ENCODE measurements at places on chromosomes 1 and 21.

DNA sequence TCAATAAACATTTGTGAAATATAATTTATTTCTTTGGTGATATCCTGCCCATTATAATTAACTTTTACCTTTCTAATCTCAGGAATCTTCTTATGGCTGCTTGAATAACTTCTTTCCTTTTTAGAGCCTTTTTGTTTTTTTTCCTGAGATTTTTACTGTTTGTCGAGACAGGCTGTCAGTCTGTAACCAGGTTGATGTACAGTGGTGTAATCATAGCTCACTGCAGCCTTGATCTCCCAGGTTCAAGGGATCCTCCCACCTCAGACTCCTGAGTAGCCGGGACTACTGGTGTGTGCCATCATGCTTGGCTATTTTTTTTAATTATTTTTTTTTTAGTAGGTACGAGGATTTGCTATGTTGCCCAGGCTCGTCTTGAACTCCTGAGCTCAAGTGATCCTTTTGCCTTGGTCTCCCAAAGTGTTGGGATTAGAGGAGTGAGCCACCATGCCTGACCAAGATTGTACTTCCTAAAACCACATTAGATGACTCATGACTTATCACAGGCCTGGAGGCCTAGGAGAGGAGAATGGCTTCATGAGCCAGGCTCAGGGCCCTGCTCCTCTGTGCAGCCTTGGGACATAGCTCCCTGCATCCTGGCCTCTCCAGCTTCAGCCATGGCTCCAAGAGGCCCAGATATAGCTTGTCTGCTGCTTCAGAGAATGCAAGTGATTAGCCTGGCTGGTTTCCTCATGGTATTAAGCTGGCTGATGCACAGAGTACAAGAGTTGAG lies 48.6 kb downstream of the CTH start:
- DNase-seq: no peak

- DNase-seq: no peak
Observed at GRCh38 chr1:237759377-237759776, 131.3 kb downstream of the ZP4 start.

DNA sequence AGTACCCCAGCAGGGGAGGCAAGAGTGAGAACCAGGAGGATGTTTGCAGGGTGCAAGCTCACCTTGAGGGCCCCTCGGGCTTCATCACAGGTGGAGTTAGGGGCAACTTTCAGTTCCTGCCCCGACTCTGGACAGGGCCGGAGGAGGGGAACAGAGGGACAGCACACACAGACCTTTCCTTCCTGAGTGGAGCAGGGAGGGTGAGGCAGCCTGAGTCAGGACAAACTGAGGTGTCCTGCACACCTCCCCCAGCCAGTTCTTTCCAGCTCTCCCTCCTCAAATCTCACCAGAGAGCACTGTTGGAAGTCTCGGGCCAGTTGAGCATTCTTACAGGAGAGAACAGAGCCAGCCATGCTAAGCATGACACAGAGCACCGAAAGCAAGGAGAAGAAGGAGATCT lies 1.5 kb downstream of the ENTREP3 start:
- no peak for DNase-seq

DNA sequence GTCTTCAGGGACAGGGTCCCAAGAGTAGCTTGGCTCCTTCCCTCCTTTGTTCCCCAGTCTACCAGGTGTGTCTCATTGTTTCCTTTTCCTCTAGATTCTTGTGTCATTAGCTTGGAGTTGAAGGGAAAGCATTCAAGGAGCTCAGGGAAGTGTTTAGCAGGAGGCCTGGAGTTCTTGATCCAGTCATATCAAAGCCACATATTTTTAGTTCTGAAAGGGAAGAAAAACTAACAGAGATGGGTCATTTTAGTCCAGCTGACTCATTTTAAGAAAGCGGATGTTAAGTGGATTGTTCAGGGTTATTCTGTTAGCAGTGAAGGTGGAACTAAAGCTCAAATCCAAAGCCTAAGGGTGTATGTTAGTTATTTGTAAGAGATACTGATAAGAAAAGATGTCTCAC lies 721 bp downstream of the C1orf54 start:
- DNase-seq: no peak

DNA sequence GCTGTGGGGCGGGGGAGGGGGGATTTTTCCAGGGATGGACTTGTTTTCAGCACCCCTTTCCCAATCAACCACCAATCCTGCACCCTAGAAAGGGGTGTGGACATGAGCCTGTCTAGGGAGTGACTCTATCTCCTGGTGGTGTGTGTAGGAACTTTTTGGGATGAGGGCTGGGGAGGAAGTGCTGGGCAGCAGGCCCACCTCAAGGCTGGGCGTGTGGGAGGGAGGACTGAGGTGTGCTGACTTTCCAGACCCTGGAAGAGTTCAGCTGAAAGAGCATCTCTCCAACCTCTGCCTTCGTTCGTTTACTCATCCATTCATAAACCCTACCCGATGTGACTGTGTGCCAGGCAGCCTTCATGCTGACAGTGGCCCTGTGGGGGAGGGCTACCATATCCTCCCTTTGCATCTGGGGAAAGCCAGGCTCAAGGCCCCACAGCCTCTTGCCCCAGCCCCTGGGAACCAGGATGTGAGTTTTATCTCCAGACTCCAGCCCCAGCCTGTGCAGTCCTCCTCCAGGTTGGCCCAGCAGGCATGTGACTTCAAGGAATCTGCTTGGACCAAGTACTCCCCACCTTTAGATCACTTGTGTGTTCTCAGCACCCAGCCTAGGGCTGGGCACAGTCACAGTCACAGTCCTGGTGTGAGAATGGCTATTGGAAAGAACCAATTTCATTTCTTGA lies 6.7 kb downstream of the KNCN start:
- peak; percentile 74 for DNase-seq

DNA sequence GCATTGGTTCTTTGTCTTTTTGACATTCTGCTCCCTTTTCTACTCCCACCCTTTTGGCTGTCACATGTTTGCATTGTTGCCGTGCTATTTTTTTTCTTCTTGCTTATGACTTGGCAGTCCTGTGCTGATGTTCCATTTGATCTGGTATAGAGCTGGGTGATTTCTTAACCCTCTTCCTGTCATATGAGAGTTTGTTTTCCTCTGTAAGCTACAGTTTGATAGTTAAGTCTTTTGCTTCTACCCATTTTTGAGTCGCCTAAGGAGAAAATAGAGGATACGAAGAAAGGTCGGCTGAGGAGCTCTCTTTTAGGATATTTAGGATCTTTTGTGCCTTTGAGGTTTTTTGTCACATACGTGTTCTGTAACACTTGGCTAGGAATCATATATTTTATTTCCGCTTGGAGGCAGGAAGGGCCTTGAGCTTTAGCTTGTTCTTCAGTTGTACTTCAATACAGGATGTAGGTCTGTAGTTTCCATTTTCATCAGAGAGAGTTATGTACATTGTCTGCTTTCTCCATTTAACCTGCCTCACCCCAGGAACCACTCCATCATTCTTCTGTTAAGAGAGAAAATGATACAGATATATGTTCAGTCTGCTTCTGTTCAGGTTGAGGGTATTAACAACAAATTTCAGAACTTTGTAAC lies 150.7 kb downstream of the BACH1 start:
- peak; percentile 12 for DNase-seq

DNA sequence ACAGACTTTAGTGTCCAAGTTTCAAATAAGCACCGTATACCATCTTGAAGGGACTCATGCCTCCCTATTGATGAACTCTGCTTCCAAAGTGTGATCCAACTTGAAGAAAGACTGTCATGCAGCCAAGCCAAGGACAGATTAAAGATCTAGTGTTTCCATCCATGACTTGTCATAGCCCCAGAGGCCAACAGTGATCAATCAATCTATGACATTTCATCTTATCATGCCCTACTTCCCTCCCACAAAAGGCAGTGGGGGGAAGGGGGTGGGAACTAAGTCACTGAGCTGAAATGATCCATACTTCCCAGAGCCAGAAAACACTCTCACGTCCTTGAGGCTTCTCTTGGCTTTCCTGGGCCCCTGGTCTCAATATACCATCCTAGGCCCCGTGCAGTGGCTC lies 4.0 kb downstream of the SERPINC1 start:
- no peak for DNase-seq

GRCh38 chr1:156476501-156477298 lies 23.9 kb downstream of the MEF2D start:
- no peak for DNase-seq

GRCh38 chr1:214685906-214686305 lies 82.9 kb downstream of the CENPF start:
- no peak for DNase-seq

DNA sequence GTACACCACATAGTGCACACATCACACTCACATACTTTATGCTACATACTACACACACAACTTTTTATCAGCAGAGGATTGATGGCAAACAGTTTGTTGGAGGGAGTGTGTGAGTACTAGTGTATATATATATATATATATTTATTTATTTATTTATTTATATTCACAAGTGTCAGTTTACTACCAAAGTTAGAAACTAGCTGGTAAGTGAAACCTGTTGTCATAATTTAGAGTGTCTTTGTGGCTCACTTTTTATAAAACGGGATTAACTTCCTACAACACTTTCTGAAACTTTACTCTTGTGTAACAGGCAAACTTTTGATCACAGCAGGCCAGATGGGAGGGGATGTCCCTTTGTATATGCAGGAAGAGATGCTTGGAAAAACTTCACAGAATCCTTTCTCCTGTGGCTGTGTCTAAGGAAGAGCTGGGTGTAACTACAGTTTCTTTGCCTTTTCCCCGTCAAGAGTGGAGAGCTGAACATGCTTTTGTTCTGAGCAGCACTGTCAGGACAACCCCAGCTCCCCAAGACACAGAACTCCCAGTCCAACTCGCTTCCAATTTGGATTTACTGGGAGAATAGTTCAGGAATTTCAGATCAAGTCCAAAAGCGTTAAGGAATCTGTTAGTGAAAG lies 1.9 kb upstream of the SAMD13 start:
- DNase-seq: no peak

- DNase-seq: no peak
Observed at GRCh38 chr1:101005871-101006270, 19.7 kb downstream of the DPH5 start.

DNA sequence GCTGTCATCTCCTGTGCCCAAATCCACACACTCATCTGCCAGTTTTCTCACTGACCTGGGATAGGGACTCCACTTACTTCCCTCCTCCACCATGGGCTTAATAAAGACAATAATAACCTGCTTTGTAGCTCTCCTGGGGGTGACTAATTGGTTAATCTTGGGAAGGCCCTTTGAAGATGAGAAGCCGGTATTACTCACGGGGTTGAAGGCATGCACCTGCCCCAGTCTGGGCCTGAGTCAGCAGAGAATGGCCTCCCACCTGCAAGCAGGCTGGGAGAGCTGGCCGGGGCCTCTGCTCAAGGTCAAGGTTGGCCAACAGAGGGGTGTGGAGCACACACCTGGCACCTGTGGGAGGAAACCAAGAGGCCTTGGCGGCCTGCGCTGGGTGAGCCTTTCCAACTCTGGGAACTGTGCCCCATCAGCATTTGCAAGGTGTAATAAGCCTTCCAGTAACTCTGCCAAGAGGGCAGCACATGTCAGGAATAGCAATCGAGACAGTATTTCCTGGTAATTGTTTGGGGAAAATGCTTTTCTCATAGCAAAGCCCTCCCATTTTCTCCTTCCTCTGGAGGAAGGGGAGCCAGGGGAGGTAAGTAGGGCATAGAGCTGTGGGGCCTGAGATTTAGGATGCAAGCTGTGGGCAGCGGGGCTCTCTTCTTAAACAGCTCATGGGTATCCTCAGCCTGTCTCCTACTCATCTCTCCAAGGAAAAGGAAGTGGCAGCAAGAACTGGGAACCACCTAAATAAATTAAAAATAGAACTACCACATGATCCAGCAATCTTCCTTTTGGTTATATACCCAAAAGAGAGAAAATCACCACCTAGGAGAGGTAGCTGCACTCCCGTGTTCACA lies 49.0 kb downstream of the TOMM20 start:
- DNase-seq: no peak

DNA sequence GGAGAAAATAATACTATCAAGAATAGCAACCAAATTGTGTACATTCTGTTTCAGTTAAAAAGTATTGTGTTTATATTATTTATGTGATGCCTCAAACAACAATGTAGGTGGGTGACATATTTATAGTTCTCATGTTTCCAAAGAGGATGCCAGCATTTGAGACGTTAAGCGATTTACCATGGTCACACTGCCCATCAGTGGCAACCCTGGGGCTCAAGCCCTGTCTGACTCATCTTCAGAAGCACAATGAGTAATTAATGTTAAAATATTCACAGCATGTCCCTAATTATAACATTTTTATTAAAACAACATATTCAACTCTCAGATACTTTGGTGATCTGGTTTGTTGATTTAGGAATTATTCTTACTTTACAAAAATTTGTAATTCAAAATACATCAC lies 409.4 kb downstream of the BRINP3 start:
- no peak for DNase-seq

DNA sequence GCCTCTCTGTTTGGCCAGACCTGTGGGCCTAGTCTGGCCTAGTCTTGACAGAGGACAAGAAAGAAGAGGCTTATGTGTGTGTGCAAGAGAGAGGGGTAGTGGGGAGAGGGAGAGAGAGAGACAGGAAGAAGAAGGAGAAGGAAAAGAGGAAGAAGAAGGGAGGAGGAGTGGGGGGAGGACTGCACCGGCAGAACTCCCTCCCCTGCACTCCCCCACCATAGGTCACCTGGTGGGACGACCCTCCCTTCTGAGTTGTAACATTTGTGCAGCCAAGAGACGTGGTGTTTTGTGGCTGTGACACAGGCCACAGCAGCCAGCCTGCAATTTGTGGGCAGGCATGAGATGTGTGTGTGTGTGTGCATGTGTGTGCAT lies 4.3 kb downstream of the INAVA start:
- DNase-seq: no peak

GRCh38 chr1:29050166-29050565 lies 73.5 kb downstream of the TMEM200B start:
- DNase-seq: no peak

- DNase-seq: no peak
Observed at GRCh38 chr1:63624911-63625310, 31.7 kb downstream of the PGM1 start.

- no peak for DNase-seq
Observed at GRCh38 chr1:172537827-172538391, 5.0 kb downstream of the SUCO start.

- no peak for DNase-seq
Observed at GRCh38 chr1:15174615-15174983, 21.1 kb downstream of the TMEM51 start.

- no peak for DNase-seq
Observed at GRCh38 chr1:172824209-172824608, 165.3 kb downstream of the FASLG start.

GRCh38 chr1:10283318-10283984 lies 73.1 kb downstream of the KIF1B start:
- no peak for DNase-seq

DNA sequence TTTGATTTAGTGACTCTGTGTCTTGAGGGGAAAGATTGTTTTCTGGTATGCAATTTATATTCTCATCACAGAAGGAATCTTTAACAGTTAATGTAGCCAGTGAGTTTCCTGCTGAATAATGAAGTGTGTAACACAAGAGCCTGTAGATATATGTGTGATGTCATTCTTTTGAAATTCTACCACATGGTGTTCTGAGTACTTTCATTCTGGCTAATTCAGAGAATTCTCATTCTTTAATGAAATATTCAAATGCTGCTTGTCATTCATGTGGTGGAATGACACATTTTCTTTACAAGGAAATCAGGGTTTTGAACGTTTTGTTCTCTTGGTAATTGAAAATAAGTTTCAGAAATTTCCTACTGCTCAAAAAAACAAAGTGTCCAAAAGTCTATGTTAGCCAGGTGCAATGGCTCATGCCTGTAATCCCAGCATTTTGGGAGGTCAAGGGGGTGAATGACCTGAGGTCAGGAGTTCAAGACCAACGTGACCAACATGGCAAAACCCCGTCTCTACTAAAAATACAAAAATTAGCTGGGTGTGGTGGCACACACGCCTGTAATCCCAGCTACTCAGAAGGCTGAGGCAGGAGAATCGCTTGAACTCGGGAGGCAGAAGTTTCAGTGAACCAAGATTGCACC lies 79.6 kb downstream of the MAP3K21 start:
- no peak for DNase-seq

- no peak for DNase-seq
Observed at GRCh38 chr1:41638086-41639024, 153.9 kb upstream of the EDN2 start.
